Right kidney (tissue), 9 donors: ENCODE measurements at places on chromosomes 6 and 20.
A peak's percentile ranks its signal among the peaks of the same experiment; 100 is the strongest.

- DNase-seq, result no peak
Measured at GRCh38 chr20:50017576-50018248, 34.9 kb downstream of the SNAI1 start.

- DNase-seq, result no peak
Measured at GRCh38 chr20:37615340-37616109, 78.3 kb upstream of the CTNNBL1 start.

DNA sequence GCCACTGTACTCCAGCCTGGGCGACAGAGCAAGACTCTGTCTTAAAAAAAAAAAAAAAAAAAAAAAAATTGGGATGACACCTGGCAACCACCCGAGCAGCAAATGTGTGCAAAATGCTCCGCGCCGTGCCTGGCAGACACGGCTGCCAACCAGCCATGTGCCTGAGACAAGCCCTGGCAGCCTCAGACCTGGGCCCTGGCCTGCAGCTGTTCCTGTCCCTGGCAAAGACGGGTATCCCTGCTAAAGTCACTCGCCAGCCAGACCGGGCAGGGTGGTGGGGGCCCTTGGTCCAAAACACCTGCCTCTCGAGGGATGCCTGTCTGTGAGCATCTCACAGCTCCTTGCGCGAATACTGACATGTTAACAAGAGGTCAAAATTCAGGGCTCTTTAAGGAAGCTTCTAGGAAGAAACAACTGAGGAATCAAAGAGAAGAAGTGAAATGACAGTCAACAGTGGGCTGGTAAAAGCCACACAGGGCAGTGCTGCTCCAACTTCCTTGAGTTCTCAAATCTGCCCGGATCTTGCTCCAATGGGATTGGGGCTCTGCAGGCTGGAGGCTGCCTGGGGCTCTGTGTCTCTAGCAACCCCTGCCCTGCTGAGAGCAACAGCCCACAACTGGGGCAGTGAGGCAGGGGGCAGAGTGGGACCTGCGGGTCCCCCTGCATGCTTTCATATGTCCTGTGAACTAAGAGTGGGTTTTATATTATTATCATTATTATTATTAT lies 53.4 kb downstream of the SYTL3 start:
- DNase-seq, result no peak

GRCh38 chr20:34579979-34580940 lies 21.7 kb downstream of the MAP1LC3A start:
- no peak for DNase-seq

DNA sequence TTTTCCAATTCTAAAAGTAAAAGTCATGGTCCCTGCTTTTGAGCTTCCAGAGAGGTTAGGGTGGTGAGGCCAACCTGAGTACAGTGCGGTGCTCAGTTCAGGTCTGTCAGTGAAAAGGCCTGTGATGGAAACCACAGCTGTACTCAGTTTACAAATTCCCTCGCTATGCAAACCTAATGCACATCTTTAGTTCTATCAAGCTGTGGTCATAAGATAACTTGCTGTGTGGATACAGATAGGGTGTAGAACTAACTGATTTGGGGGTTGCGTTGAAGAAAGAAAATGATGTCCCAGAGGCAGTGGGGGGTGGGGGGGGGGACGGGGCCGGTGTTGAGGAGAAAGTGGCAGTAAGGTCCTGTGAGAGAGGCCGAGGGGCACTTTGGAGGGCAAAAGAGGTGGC lies 22.8 kb upstream of the MBOAT1 start:
- no peak for DNase-seq

DNA sequence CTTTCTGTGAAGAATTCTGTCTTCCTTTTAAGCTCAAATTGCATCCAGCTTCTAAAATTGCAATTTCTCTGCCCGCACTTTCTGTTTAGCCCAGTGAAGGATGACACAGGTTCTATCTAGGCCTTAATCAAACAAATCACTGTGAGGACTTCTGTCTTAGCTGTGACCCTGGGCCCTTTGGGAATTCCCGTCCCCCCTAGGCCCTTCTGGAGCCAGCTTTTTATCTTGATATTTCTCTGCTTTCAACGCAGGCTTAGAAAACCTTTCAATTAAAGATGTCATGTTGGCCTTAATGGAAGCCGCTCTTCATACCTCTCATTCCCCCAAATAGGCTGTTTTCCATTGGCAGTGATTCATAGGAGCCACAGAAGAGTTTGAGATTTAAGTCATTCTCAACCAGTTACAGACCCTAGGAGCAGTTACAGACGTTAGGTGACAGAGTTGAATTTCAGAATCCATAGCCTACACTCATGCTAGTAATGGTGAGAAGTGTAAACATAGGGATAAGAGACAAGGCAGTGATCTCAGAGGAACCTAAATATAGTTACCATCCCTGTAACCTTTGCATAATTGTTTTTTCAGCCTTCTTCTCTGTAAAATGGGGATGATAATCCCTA lies 74.8 kb upstream of the FLRT3 start:
- no peak for DNase-seq

GRCh38 chr20:34083137-34083536 lies 28.9 kb downstream of the EIF2S2 start:
- DNase-seq, result no peak

GRCh38 chr6:89398762-89399525 lies 13.1 kb downstream of the RRAGD start:
- no peak for DNase-seq

DNA sequence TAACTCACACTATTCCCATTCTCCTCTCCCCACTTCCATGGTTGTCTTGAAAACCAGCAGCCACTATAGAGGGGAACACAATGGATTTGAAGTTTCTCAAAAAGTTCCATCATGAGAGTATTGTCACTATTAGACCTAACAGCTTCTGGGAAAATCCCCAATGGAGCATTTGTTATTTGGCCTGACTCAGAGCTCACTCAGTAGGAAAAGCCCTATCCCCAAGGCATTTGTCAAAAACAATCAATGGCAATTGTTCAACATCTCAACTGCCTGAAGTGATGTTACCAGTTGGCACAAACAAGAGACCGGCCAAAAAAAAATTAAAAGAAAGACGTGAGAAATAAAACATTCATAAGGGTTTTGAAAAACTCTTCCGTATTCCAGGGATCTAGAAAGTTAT lies 98.8 kb downstream of the MYLK4 start:
- no peak for DNase-seq

DNA sequence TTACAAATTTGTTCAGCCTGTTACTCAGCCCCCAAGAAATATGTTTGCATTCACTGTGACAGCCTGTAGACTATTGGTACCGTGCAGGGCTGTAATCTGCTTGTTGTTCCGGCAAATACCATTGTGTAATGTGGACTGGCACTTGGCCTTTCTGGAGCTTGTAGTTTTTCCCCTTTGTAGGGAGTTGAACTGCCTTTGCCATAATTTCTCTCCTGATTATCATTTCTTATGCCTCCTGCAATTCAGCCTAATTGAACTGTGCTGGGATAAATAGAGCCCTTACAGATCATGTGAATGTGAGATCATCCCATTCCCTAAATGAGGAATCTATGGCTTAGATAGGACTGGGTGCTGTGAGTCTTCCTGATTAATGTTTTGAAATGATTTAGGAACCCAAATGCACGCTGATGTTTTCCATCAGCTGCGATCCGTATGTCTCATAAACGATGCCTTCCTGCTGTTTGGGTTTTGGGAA lies 185.1 kb downstream of the JARID2 start:
- no peak for DNase-seq

- DNase-seq, result no peak
Measured at GRCh38 chr6:37110500-37111461, 59.2 kb upstream of the PIM1 start.

- no peak for DNase-seq
Measured at GRCh38 chr20:17109307-17109706, 117.5 kb upstream of the PCSK2 start.

DNA sequence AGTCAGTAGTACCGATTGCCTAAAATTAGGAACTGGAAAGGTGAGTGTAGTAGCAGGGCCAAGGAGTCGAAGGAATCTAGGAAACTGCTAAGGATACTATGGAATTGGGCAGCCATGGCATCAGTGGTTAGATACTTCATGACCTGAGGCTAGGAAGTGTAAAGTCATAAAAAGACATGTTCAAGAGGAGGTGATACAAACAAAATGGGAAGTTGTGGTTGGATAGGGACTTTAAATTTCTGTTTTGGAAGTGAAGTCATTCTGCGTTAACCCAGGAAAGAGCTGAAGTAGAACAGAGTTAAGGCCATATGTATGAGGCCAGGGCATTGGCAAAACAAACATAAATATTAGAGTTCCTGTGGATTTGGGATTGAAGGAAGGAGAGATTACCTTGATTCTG lies 88.6 kb upstream of the TMEM181 start:
- no peak for DNase-seq

DNA sequence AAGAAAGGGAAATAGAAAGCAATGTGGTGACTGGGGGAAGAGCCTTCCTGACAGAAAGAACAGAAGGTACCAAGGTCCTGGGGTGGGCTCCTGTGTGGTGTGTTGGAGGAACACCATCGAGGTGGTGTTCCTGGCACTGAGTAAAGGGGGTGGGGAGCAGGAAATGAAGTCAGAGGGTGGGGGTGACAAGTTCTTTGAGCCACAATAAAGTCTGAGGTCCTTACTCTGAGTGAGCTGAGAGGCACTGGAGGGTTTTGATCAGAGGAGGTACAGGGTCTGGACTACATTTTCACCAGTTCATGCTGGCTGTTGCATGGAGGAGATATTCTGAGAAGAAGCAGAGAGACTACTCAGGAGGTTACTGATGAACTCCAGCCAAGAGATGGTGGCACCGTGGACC lies 198.2 kb downstream of the GMPR start:
- no peak for DNase-seq

DNA sequence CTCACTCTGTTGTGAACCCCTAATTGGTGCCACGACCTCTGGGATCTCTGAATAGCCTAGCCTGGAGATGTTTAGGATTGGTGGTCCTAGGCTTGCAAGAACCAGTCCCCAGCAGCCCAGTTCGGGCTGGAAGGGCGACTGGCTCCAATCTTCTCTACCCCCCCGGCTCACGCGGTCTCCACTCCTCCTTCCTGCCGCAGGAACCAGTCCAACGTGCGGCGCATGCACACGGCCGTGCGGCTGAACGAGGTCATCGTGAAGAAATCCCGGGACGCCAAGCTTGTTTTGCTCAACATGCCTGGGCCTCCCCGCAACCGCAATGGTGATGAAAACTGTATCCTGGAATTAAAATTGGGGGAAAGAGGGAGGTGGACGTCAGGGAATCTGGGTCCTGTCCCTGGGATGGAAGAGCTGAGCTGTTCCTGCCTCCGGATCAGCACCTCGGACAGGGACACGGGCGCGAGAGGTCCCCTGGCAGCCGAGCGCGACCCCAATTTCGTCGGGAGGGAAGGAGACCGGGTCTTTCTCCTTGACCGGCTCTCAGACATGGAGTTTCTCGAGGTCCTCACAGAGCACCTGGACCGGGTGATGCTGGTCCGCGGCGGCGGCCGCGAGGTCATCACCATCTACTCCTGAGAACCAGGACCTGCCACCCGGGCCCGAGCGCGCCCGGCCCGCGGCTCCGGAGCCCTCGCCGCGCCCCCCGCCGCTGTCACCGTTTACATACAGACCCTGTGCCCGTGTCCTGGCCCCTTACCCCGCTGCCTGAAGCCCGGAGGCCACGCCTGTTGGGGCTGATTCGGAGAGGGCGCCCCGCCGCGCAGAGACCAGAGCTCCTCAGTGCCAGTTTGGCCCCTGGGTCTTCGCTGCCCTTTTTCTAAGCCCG lies 28.2 kb downstream of the SLC12A5 start:
- peak; percentile 75 for DNase-seq

DNA sequence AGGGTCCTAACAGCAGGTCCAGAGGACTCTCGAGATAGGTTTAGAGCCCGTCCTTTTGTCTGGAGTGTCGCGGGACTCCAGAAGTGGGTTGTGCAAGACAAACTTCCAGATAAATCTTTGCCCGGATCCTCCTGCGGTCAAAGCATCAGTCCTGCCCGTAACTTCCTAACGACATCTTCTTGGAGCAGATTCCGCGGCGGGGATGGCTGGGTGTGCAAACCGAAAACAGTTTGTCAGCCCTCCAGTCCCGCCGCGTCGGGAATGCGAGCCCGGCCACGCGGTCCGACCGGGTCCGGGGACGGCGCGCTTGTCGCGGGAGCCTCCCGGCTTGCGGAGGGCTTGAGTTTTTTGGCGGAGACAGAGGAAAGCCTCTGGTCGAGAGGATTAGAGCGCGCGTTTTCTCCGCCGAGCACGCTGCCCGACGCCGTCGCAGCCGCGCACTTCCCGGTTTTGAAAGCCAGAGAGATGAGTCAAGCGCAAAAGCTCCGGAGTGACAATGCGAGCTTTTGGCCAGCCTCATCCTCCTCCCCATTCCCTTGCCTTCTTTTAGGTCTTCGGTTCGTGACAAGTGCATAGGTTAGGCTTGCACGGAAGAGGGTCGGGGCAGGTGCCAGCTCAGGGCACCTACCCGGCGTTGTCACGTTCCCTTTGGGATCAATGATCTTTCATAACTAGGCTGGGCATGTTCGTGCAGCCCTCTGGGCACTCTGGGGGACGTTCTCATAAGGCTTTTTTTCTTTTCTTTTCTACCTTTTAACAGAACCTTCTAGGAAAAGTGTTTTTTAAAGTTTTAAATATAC lies 91.3 kb upstream of the PRDM1 start:
- DNase-seq, result peak; percentile 93

GRCh38 chr6:90284236-90285041 lies 12.2 kb downstream of the BACH2 start:
- DNase-seq, result peak; percentile 27

DNA sequence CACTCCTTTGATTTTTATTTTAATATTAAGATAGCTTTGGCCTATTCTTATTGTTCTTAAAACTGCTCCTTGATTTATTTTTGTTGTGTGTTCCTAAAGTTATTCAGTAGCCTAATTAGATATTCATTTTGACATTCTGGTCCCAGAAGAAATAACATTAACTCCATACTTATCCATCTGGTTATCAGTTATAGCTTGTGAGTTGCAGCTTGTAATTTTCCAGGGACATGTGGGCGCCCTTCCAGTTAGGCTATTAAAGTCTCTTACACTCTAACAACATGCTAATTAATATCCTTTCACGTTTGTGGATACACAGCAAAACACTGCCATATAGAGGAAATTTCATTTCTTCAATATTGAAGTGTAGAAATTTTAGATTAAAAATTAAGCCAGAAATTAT lies 987.5 kb downstream of the HACE1 start:
- no peak for DNase-seq

- no peak for DNase-seq
Measured at GRCh38 chr6:7390226-7390878, 744 bp downstream of the RIOK1 start.

- DNase-seq, result no peak
Measured at GRCh38 chr6:50089911-50090310, 40.2 kb upstream of the DEFB112 start.
